Mesothelial cell of epicardium (in vitro differentiated cells): ENCODE measurements at places on chromosomes 11 and 22.

DNA sequence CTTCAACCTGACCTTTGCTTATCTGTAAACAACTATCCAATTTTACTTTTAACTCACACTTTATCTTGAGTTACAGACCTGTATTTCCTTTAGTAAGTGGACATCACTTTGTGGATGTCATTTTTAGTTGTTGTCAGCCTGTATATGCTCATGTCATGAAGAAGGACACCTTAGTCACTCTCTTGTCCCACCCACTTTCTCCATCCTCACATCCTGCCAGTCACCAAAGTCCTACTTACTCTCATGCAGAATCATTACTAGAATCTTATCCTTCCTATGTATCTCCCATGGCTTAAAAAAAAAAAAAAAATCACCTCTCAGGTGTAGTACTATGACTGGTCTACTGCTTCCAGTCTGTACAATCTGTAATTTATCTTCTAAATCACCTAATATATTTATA lies 43.3 kb downstream of the SESN3 start:
- DNase-seq: no peak

GRCh38 chr11:65468874-65469333 lies 29.9 kb upstream of the MALAT1 start:
- no peak for DNase-seq

- no peak for DNase-seq
Measured at GRCh38 chr11:20353829-20354434, 9.6 kb upstream of the HTATIP2 start.

- no peak for DNase-seq
Measured at GRCh38 chr11:2652333-2653197, 47.2 kb downstream of the KCNQ1OT1 start.

DNA sequence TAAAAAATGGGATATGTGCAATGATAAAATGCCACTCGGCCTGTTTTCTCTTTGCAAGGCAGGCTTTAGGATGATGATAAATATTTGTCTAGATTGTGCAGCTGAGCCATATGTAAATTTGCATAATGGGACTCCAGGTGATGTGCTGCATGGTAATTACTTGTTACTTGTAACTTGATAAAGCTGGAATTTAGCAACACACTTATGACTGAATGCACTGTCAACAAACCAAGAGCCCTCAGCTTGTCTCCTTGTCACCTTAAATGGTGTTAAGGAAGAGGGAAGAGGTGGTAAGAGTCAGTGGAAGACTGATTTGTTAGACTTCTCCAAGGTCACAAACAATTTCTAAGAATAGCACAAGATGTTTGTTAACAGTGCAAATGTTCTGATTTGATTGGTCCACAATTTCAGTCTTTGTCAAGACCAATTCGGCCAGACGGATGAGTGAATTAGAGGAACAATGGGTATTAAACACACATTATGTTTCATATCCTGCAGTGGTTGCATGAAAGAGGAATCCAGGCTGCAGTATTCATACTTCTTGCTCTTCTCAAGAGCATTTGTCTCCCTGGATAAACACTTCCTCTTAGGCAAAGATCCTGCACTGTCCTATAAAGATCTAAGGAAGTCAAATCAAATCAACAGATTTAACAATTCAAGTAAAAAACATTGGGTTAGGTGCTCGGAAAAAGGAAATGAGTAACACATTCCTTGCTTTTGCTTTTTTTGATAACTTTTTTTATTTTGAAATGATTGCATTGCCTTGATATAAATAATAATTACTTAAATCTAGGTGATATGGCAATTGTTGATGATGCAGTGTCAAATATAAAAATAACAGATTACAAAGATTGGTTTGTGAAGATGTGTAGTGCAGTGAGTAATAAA lies 448.3 kb upstream of the DDI1 start:
- no peak for DNase-seq

DNA sequence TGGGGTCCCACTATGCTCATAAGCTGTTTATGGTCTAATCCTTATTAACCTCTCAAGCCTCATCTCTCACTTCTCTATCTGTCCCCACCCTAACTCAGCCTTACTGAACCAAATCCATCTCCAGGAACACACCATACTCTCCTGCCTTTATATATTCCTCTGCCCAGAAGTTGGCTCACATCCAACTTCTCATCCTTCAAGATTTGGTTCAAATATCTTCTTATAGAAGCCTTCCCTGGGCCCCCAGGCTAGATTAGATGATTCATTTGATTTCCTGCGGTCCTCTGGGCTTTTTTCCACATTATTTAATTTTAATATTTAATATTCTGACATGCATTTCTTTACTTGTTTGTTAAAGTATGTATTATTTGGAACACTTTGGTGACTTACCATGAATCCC lies 23.2 kb downstream of the MEI1 start:
- no peak for DNase-seq

DNA sequence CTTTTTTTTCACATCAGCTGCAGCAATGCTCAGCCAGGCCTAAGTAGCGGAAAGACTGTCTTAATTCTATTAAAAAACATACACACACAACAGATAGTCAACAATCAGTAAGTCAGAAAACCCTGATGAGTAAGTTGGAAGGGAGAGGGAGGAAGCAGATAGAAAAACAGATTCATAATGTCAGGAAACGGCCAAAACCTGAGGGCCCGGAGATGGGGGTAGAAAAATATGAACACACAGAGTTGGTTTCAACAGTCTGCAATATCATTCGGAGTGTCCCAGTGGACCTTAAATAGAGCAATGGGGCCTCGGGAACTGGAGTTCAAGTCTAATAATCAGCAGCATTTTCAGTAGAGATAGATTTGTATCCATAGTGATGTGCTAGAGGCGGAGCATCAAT lies 14.8 kb downstream of the LRRC55 start:
- no peak for DNase-seq

DNA sequence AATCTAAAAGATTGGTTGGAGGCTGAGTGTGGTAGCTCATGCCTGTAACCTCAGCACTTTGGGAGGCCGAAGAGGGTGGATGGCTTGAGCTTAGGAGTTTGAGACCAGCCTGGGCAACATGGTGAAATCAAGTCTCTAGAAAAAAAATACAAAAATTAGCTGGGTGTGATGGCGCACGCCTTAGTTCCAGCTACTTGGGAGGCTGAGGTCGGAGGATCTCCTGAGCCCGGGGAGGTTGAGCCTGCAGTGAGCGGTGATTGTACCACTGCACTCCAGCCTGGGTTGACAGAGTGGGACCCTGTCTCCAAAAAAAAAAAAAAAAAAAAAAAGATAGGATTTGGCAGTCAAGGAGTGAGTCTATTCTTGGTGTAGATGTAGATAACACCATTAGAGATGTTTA lies 10.6 kb downstream of the FOLR1 start:
- no peak for DNase-seq

- no peak for DNase-seq
Measured at GRCh38 chr11:12864316-12865156, 144.6 kb upstream of the RASSF10 start.

DNA sequence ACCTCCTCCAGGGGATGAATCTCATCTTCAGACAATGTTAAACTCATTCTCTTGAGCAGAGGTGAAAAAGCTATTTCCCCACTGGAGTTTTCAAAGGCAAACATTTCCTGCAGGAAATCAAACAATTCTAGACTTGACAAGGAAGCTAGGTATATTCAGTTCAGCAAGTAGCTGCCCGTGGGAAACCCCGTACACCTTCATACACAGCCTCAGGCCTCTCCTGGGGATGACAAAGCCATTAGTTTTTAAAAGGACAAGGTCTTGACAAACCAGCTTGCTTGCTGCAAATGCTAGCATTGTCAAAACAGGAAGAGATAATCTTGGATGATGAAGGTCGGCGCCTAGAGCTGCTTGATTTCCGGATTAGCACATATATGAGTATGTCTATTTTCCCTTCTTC lies 1630.8 kb upstream of the TENM4 start:
- no peak for DNase-seq

GRCh38 chr11:9719566-9720289 lies 55.9 kb downstream of the SWAP70 start:
- DNase-seq: no peak

DNA sequence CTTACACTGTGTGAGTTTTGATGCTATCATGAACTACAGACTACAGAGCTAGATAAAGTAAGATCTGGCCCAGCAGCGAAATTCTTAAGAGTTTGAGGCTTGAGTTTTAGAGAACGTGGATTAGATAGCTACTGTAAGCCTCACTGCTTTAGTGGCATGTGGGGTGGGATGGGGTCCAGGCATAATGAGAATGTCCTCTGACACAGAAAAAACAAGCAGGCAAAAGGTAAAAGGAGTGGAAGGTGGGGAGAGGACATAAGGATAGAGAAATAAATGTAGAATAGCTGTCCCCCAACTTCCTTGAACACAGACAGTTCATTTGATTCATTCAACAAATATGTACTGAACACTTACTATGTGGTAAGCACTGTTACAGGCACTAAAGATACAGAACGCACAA lies 324.5 kb upstream of the PITPNB start:
- no peak for DNase-seq

DNA sequence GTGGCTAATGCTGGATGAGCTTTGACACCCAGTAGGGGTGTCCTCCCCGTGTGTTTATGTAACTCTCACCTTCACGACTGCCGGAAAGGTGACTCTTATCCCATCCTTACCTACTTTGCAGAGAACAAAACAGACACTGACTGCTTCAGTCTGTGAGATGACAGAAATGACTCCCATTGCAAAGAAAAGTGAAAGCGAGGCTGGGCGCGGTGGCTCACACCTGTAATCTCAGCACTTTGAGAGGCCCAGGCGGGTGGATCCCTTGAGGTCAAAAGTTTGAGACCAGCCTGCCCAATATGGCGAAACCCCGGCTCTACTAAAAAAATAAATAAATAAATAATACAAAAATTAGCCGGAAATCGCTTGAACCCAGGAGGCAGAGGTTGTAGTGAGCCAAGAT lies 106.4 kb upstream of the ANO1 start:
- no peak for DNase-seq

- DNase-seq: no peak
Measured at GRCh38 chr11:73186294-73186850, 31.7 kb upstream of the P2RY2 start.

GRCh38 chr11:39910087-39910486 lies 1549.4 kb downstream of the LRRC4C start:
- no peak for DNase-seq

GRCh38 chr11:128222245-128222884 lies 365.0 kb downstream of the ETS1 start:
- no peak for DNase-seq

GRCh38 chr22:44359496-44360110 lies 46.9 kb upstream of the SHISAL1 start:
- no peak for DNase-seq

DNA sequence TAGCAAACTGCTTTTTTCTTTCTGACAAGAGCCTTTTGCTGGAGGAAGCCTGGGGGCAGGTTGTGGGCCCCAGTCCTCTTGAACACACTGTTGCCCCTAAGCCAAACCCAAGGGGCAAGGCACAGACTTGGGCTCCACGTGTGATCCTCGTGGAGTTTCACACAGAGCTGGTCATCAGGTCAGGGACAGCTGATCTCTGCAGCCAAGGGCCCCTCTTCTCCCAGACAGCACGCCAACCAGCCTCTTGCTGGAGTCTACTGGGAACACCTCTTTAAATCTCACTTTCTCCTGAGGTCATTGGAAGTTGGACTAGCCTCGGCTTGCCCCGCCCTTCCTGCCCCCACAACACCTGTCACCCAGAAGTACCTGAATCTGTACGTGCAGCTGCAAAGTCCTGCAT lies 39.8 kb downstream of the C11orf58 start:
- no peak for DNase-seq

GRCh38 chr11:65915101-65915820 lies 3.6 kb downstream of the C11orf68 start:
- DNase-seq: no peak
